NCI-H460 (cell line): ENCODE measurements at places on chromosomes 1 and 21. TPM values are rescaled to one million over a fixed set of nuclear protein-coding genes. Genes with fewer than 3 reads are reported as not detected.

CLIC4 gene
- 170 and 172 TPM in 2 replicates for total RNA-seq

DNA sequence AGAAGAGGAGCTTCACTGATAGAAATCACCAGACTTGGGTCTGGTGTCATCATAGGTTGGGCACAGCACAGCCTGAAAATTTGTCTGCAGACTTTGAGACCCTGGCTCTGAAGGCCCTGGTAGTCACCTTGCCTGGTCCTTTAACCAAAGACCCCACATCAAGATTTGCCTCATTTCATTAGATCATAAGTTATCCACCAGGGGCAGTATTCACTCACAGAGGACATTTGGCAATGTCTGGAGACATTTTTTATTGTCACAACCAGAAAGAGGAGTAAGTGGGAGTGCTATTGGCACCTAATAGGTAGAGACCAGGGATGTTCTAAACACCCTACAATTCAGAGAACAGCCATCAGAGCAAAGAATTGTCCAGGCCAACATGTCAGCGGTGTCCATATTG, 22.1 kb upstream of the PAX7 start:
- no peak for DNase-seq

DNA sequence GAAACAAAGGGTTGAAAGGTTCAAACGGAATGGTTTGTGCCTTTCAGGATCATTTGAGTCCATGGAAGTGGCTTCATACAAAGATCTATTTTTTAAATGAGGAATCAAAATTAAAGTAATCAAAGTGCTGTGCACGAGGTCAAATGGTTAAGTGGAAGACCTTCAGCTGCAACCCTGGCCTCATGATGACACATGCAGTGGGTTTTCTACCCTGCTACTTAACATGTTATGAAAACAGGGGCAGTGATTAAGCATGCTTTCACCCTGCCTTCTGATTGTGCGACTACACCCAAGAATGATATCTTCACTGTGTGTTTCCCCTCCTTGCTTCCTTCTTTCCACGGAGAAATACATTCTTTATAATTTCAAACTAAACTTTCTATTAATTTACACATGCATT, 604.2 kb downstream of the LRRIQ3 start:
- no peak for DNase-seq

ROR1 gene
- total RNA-seq: 1.3 and 1.6 TPM in 2 replicates

VHLL gene
- not detected in 2 replicates for total RNA-seq

- DNase-seq: no peak
These were observed 205.2 kb downstream of the ASTN1 start for GRCh38 chr1:176959191-176959820.

DNA sequence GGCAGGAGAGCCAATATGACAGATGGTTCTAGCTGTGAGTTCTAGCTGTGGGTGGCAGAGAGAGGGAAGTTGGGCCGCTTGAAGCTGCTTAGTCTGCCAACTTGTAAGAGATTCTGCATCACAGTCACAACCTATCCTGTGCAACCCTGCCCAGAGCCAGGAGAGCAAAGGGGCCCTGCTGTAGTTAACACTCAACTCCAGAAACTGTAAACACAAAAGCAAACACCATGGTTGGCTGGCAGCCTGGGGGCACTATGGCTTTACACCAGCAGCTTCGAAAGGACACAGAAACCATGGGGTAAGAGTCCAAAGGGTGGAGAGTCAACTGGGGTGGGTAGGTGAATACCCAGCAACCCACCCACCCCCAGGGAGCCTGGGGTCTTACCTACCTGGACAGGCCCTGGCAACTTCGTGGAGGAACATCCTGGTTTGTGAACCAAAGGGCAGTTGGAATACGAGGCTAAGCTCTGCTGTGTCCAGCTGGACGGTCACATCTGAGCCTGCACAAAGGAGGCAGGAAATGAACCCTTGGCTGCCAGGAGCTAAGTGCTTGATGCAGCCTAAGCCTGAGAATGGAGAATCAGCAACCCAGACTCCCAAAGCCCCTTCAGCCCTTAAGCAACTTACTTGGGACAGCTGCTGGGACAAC, 6.4 kb downstream of the INPP5B start:
- DNase-seq: no peak

CNTN2 gene
- 0.20 TPM in 1 of 2 replicates, not detected in the other for total RNA-seq

GRCh38 chr1:7086106-7086505, 300.9 kb downstream of the CAMTA1 start:
- DNase-seq: no peak

- DNase-seq: no peak
These were observed 179.9 kb upstream of the ZNF644 start for GRCh38 chr1:91201694-91202093.

- no peak for DNase-seq
These were observed 37.3 kb downstream of the CAMK2N1 start for GRCh38 chr1:20448671-20449071.

DNA sequence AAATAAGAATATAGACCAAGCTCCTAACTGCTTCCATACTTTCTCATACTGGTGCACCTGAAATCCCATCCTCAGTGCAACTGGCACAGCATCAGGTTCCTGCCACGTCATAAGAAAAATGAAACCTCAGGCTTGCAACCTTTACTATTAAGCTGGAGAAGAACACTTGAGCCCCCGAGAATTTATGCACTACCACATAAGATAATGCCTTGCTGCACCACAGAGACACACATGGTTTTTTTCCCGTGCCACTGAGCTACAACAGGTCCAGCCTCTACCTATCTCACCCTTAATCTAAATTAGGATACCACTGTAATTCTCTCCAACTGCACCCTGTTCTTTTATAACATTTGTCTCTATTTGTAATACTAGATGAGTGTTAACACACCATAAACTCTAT, 174.5 kb downstream of the DENND1B start:
- DNase-seq: no peak

DNA sequence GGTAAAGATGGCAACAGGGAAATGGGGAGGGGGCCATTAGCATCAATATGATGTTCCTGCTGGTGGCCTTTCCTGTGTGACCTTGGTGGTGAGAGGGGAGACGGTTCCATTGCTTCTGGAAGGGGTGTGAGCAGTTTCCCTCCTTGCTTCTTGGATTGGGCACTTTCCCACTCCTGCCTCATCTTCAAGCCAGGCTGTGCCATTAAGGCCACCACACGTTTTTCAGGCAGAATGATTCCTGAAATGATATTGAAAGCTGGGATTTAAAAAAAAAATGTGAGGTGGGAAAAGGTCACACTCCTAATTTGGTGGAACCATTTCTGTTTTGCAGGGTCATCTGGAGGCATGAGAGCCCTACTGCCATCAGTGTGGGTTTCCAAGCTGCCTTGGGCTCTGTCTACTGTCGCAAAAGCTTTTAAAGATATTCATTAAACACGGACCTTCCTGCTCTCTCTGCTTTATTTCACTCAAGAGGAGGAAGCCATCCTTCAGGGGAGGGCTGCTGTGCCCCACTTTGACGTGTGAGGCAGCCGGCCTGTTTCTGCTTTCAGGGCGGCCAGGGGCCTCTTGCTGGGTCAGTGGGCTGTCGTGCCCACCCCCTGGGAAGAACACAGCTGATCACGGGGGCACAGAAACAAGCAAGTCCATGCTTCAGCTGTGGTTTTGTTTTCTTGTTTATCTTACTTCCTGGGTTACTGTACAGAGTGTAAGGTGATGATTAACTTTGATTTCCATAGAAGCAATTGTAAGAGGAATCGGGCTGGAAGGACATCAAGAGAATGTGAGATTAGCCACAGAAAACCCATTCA, 8.0 kb downstream of the RIIAD1 start:
- DNase-seq: no peak
